ENCODE measurements at places on chromosomes 11 and 22.

- no peak for DNase-seq
Measured at GRCh38 chr22:39958949-39959639, 1.1 kb upstream of the TMA7B start.

DNA sequence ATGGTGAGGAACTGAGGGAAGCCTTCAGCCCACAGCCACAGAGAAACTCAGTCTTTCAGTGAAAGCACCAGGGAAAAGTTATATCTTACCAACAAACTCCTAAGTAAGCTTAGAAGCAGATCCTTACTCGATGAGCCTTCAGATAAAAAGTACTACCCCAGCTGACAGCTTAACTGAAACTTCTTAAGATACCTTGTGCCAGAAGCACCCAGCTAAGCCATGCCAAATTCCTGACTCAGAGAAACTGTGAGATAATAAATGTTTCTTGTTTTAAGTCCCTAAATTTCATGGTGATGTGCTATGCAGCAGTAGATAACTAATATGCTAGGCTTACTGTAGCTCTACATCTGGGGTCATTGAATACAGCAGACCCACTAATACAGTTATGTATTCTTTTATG, 2025.0 kb downstream of the LRRC4C start:
- no peak for DNase-seq

DNA sequence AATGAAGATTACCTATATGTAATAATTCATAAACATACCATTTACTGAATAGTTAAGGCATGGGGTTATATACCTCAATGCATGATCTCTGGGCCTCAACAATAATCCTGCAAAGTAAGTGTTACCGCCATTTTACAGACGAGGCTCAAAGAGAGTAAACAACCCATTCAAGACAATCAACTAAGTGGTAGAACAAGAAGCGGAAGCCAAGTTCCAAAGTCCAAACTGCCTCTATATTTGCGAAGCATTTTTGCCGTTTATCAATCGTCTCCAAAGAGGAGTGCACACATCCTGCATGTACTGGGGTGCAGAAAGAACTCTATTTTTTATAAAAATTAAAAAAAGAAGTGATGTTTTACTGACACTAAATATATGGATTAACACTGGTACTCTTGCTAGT, 27.5 kb upstream of the P4HA3 start:
- DNase-seq = no peak

- DNase-seq = no peak
Measured at GRCh38 chr11:15577519-15577918, 462.8 kb downstream of the INSC start.

DNA sequence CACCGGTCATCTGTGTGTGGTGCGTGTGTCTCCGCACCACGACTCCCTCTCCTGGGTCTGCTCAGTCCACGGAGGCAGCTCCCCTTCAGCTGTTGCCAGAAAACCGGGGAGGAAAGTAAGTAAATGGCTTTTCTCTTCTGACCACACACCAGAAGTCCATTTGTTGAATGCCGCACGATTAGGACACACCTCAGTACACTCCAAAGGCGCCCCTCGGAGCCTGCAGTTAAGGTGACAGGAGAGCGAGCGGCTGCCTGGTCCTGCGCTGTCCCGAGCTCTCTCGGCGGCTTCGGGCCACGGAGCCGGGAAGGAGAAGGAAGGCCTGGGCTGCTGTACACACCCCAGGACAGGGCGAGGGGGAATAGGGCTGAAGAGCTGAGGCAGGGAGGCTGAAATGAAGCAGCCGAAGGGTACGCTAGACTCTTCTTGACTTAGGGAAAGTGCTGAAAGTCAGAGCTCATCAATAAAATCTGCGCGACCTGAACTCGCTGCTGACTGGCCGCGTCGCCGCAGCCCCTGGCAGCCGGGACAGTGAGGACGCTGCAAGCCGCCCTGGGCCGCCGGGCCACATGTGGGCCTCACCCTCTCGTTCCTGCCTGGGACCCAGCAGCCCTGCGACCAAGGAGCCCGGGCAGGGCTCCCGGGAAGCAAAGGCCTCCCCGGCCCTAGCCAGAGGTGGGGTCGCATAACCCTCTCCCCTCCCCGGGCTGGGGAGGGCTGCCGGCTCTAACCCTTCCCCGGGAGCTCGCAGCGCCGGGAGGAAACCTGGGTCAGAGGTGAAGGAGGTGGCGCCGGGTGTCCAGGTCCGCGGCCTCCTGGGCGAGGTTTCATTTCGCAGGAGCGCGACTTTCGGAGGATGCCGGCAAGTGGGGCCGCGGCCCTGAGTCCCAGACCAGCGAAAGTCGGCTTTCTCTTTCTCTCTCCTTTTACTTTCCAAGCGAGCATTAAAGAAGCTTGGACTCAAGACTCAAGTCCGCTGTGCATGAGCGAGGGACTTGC, 1.6 kb upstream of the PAX6 start:
- DNase-seq = no peak
